ENCODE measurements at places on chromosomes 7 and 10. TPM values are rescaled to one million over a fixed set of nuclear protein-coding genes. Genes with fewer than 3 reads are reported as not detected.

- no peak for DNase-seq
These were observed 86.6 kb downstream of the STRA8 start for GRCh38 chr7:135320268-135320667.

DNA sequence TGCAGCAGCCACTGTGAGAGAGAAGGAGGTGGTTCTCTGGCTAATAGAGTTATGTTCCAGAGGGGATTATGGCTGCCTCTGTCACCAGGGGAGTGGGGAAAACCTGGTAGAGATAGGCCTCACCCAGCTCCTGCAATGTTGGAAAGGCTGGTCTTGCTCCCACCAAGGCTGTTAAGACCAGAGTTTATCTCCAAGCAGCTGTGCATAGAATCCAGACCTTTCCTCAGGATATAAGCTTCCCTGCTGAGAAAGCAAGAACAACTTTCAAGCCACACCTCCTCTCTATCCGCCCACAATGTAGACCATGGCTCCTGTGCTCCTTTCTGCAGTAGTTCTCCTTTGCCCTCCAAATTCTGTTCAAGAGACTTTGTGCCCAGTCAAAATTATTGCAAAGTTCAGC lies 1375.4 kb downstream of the REEP3 start:
- no peak for DNase-seq

DNA sequence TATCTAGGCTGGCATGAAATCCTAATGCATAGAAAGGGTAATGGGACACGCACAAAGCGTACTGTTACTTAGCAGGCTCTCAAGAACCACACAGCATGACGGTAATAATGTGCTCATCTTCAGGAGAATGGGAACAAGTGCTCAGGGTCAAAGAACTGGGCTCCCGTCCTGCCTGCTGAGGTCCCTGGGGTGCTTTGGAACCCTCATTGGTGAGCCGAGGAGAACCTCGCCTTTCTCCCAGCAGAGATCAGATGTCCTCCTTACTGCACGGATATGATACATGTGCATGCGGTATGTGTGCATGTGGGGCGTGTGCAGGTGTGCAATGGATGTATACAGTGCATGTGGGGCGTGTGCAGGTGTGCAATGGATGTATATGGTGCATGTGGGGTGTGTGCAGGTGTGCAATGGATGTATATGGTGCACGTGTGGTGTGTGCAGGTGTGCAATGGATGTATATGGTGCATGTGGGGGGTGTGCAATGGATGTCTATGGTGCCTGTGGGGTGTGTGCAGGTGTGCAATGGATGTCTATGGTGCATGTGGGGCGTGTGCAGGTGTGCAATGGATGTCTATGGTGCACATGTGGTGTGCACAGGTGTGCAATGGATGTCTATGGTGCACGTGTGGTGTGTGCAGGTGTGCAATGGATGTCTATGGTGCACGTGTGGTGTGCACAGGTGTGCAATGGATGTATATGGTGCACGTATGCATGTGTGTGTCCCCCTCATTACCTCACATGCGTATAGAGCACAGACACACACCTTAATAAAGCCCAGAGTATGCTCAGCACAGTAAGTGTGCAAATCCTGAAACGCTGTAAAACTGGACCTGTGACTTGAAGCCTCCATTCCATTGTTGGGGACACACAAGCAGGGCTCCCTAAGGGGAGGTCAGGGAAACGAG lies 336.3 kb downstream of the PTPRN2 start:
- no peak for DNase-seq

GRCh38 chr7:89554209-89554608 lies 600.1 kb upstream of the STEAP1 start:
- no peak for DNase-seq

MMRN2 gene
- 11.7 TPM for polyA plus RNA-seq

CCT6A gene
- polyA plus RNA-seq: 237 TPM
